Left renal pelvis (tissue), 4 donors: ENCODE measurements at places on chromosomes 5 and 9.

- no peak for DNase-seq
These were observed 1726.4 kb upstream of the NUDT12 start for GRCh38 chr5:105288946-105289345.

- DNase-seq = no peak
These were observed 31.7 kb downstream of the IL33 start for GRCh38 chr9:6247266-6247665.

- no peak for DNase-seq
These were observed 686.5 kb upstream of the COX7C start for GRCh38 chr5:85931220-85931619.

GRCh38 chr5:176739461-176740051, 70.8 kb upstream of the UNC5A start:
- DNase-seq = no peak

DNA sequence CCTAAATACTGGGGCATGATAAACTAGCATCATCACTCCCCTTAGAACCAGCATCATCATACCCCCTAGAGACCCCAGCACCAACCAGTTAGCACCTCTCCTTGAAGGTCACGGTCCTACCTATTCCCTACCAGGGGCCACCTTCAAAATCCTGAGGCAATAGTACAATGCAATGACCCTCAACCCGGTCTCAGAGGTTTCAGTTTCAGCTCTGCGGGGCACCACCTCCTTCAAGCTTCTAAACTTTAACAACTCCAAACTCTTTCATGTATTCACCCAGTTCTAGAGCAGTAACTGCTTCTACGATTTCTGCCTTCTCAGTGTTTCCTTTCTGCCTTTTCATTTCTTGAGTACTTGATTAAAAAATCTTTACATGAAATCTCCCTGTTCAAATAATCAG, 130.1 kb upstream of the EPB41L4A start:
- DNase-seq = no peak

GRCh38 chr5:133459474-133460160, 152.7 kb downstream of the FSTL4 start:
- no peak for DNase-seq

DNA sequence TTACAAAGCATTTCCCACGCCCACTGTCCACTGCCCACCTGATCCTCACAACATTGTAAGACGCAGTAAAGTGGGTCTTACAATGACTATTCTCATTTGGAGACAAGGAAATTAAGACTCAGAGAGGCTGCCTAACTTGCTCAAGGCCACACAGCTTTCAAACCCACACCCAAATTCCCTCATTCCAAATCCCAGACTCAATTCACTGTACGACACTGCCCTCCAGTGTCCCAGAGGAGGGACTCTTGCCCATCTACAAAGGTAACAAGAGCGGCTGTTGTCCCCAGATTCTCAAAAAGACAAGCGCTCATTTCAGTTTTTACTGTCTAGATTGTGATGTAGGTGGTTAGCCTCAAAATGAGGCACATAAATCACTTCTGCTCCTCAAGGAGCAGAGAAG, 184.6 kb downstream of the ACTL7B start:
- DNase-seq = no peak

GRCh38 chr5:148860599-148860998, 34.2 kb downstream of the ADRB2 start:
- DNase-seq = no peak

DNA sequence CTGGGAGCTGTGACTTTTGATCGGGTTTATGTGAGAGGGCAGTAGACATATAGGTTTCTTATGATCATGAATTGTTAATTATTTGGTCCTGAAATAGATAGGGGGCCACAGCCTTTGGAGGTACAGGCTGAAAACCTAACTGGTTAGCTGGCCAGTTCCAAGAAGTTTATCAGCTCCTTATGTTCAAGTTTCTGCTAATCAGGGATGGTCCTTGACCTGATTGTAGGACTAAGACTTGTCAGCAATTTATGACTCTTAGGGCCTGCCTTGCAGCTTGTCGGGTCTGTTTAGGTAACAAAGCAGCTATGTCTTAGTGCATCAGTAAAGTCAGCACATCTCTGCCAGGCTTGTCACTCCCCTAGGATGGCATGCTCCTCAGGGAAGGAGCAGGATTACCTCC, 151.8 kb upstream of the RUSC2 start:
- DNase-seq = no peak
